ENCODE measurements at places on chromosomes 7 and 10.

DNA sequence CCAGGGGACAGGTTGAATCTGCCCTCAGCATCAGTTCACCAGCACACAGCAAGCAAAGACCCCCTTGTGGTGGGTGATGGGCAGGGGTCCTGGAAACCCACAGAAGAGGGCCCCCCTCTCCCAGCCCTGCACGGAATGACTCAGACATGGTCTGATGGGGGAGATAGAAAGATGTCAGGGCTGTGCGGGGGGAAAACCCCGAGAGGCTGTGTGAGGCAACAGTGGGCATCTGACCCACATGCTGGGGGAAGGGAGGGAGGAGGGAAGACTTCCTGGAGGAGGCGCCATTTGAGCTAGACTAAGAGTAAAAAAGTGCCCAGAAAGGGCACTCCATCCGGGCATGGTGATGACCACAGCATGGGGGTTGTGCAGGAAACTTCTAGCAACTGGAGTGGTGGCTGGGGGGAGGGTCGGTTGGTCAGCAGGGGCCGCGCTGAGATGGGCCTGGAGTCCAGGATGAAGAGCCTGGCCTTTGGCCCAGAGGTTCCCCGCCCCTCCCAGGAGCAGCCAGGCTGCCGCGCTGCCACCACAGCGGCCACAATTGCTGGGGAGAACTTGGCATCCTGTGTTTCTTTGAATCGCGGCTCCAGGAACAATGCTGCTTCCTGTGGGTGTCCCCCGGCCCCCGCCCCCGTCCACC lies 2.5 kb downstream of the LFNG start:
- peak; percentile 66 for DNase-seq

GRCh38 chr10:98620503-98620902 lies 173.8 kb upstream of the HPS1 start:
- no peak for DNase-seq

GRCh38 chr10:79237454-79238157 lies 109.7 kb upstream of the PPIF start:
- DNase-seq, result no peak

DNA sequence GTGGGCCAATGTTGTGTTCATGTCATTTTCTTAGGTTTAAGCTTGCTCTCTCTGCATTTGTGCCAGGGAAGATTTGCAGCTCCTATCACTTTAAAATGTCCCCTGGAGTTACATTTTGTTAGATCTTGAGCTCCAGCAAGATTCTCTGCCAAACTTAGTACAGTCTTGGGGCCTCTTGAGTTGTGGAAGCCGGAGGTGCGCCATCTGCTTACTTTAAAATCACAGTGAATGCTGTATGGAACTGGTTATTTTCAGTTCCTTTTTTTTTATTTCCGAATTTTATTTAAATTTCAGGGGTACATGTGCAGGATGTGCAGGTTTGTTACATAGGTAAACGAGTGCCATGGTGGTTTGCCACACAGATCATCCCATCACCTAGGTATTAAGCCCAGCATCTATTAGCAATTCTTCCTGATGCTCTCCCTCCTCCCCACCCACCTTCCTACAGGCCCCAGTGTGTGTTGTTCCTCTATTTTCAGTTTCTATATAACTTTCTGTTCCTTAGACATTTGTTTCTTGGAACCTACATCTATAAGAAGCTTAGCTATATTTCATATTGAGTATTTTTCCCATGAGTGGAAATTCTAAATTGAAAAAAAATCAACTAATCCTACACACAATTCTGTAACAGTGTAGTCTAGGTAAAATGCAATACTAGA lies 114.4 kb upstream of the CREB5 start:
- peak; percentile 39 for DNase-seq

- DNase-seq, result no peak
Measured at GRCh38 chr7:78118470-78118869, 319.9 kb downstream of the PHTF2 start.

DNA sequence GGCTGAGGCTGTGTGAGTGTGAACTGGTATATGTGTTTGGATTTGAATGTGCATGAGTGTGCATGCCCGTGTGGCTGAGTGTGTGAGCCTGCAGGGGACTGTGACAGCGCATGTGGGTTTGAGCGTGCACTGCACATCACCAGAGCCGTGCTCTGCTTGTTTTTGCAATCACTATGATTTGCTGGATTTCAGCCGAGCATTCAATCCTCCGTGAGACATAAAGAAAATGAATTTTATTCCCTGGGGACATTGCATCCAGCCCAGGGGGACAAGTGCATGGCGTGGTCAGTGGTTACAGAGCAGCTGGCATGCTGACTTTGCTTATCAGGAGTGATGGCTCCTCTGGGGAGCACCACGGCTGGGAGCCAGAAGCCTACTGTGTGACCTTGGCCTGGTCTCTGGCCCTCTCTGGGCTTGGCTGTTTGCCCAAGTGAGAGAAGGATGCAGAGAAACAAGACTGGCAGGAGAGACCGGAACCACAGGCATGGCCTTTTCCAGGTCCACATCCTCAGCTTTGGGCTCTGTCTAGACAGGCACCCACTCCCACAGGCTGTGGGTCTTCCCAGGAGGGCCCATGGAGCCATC lies 160.2 kb upstream of the UNC5B start:
- no peak for DNase-seq

DNA sequence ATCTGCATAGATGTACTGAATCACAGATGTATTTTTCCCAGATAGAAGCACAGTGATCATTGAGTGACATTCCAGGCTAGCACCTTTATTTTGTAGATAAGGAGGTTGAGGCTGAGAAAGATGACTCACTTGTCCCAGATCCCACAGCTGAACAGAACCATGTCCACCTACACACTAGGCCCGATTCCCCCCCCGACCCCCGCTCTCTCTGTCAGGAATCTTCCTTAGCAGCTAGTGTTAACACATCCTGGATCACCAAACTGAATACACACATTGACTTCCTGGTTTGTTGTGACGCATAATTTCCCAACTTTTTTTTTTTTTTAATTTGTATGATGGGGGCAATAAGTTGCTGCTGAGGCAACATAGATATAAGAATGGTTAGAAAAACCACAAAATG lies 5.2 kb downstream of the SFMBT2 start:
- no peak for DNase-seq

- no peak for DNase-seq
Measured at GRCh38 chr10:52322936-52323335, 8.9 kb downstream of the DKK1 start.

DNA sequence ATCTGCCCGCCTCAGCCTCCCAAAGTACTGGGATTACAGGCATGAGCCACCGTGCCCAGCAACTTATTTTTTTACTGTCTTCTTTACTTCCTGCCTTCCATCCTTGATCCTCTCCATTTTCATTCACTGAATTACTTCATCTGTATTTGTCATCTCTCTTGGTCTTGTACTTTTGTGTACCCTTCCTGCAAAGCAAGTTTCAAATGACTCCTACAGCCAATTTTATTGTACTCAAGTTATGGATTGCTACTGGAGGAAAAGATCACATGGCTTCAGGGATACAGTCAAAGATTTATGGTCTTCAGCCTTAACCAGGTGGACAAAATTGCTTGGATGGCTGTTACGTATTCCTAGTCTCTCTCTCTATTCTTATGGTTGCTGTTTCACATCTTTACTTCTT lies 22.6 kb downstream of the SEPTIN7 start:
- no peak for DNase-seq

GRCh38 chr10:70458329-70459060 lies 17.0 kb upstream of the NODAL start:
- DNase-seq, result peak; percentile 74

DNA sequence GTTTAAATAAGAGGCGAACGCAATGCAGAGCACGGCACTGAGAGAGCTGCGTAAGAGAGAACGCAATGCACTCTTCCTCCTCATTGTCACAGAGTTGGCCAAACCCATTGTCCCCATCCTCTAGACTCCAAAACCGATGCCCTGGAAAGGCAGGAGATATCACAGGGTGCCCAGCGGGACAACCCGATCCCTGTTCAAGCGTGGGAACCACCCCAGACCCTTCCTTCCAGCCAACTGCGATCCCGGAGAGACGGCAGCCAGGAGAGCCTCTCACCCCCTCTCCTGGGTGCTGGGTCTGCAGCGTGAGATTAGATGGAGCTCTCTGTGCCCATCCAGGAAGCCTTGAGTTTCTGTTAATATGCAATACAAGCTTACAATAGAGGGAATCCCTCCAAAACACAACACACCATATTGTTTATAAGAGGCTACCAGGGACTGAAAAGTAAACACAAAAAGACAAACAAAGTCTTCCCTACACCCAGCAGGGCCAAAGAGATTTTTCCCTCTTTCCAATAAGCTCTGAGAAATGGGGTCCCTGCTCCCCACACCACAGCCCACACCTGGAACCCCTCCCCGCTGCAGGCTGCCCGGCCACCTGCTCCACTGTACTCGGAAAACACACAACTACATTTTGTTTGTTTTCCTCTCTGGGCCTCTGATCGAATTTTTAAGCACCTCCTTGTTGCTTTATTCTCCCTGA lies 187.6 kb downstream of the ADARB2 start:
- no peak for DNase-seq

DNA sequence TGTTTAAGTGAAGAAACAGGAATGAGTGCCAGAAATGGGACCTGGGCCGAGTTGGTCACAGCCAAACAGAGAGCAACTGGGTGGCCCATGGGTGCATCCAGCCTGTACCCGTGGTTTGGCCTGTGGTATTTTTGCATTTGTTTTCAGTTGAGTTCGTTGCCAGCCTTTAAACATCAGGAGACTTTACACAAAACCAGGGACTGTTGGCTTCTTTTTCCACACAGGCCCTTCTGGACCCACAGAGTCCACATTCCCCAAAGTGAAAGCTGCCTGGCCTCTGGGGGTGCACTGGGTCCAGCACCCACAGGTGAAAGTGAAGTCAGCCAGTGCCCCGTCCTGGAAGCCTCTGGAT lies 54.1 kb upstream of the TNS3 start:
- no peak for DNase-seq

DNA sequence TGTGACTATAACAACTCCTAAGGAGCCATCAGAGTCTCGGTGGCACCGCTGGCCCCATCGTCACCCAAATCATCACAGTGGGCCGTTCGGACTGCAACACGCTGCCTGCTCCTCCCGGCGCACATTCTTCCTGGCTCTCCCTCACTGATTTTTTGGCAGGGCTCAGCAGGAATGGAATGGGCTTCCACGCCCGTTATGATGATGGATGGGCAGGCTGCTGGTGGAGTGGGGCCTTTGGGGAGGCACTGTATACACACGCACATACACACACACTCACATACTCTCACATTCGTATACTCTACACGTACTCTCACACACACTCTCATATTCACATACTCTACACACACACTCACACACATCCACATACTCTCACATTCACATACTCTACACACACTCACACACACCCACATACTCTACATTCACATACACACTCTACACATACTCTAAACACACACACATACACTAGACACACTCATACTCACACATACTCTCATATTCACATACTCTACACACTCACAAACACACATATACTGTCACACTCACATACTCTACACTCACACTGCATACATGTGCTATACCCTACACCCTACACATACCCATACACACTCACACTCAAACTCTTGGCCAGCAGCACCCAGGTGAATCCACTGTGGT lies 99.8 kb downstream of the KCNMA1 start:
- DNase-seq, result peak; percentile 78

GRCh38 chr10:80421707-80422536 lies 13.6 kb downstream of the PRXL2A start:
- no peak for DNase-seq

- peak; percentile 13 for DNase-seq
Measured at GRCh38 chr7:151133266-151133985, 34.1 kb downstream of the GBX1 start.

- no peak for DNase-seq
Measured at GRCh38 chr7:155295511-155295910, 2.2 kb upstream of the INSIG1 start.

- DNase-seq, result no peak
Measured at GRCh38 chr10:98253499-98253898, 14.5 kb downstream of the LOXL4 start.

DNA sequence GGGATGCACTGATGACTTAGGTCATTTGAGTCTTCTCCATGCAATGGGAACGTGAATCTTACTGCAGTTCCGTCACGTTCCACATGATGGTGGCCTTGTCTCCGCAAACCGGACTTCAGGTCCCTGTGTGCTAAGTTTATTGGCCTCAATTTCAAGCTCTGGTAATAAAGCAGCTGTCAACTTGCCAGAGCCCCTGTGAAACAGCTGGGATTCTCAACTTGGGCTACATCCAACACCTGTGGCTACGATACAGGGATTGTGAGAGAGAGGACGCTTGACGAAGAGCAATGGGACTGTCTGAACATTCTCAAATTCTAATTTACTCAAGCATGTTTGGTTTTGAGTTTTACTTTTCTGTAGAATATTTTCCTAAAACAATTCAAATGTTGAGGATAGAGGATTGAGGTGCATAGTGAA lies 174.2 kb downstream of the PTN start:
- DNase-seq, result peak; percentile 91

- no peak for DNase-seq
Measured at GRCh38 chr7:158958618-158959017, 102.3 kb downstream of the DYNC2I1 start.

GRCh38 chr10:99536338-99537085 lies 3.8 kb downstream of the NKX2-3 start:
- no peak for DNase-seq

DNA sequence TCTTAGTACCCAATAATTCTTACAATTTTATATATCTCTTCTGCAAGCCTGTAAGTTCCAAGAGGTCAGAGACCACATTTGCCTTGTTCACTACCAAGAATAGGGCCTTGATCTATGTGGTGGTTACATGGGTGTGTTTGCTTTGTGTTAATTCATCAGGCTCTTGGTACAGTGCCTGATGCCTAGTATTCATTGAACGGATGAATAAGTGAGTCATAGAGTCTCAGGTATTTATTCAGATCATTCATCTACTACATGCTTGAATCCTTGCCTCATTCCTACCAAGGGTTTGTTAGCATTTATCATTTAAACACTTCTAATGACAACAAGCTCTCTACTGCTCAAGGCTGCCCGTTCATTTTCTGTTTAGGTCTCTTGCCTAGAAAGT lies 11.3 kb upstream of the SGPL1 start:
- DNase-seq, result no peak

- DNase-seq, result no peak
Measured at GRCh38 chr10:62627983-62628382, 176.5 kb upstream of the ADO start.

GRCh38 chr10:76191336-76191735 lies 759.9 kb downstream of the LRMDA start:
- no peak for DNase-seq

DNA sequence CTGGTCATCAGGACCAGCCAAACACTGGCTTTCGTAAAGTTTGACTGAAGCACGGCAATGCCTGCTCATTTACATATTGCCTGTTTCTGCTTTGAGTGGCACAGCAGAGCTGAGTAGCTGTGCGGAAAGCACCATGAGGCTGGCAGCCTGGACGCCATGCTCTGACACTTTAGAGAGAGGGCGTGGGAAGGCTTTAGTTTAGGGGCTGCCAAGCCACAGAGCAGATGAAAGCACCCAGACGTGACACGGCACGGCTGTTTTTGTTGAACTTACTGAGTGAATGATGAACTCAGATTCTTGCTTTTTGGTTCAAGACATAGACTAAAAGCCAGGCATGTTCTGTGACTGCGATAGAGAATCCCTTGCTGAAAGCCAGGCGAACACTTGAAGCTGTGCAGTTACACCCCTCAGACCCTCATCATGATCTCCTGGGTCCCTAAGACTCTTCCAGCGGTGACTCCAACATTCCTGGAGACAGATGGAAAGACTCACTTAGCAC lies 182.1 kb downstream of the ZMYND11 start:
- DNase-seq, result peak; percentile 50

- DNase-seq, result no peak
Measured at GRCh38 chr10:119700321-119700954, 25.4 kb upstream of the INPP5F start.

- DNase-seq, result no peak
Measured at GRCh38 chr7:96169439-96169838, 152.5 kb downstream of the SLC25A13 start.

Data from right hindlimb (tissue), 1 donor.